ENCODE measurements at places on chromosomes 3 and 15.

DNA sequence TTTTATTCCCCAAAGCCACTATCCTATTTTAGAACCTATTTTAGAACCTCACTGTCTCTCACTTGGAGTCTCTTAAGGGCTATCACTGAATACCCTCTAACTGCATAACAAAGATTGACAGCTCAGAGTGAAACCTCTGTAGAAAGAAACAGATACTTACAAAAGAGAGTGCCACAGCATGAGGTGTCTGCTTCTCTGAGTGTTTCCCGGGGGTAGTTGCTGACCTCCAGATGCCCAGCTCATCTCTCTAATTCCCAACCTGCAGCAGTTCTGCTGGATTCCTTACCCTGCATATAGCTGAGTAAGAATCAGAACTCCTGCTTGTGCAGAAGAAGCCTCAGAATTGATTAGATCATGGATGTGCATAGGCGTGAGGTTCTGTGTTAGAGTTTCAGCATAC is 34.5 kb downstream of the P3H2 start:
- no peak for DNase-seq

- DNase-seq, result no peak
Observed at GRCh38 chr3:16086690-16087089, 87.8 kb upstream of the GALNT15 start.

GRCh38 chr3:32421185-32421584 is 29.5 kb downstream of the CMTM7 start:
- no peak for DNase-seq

DNA sequence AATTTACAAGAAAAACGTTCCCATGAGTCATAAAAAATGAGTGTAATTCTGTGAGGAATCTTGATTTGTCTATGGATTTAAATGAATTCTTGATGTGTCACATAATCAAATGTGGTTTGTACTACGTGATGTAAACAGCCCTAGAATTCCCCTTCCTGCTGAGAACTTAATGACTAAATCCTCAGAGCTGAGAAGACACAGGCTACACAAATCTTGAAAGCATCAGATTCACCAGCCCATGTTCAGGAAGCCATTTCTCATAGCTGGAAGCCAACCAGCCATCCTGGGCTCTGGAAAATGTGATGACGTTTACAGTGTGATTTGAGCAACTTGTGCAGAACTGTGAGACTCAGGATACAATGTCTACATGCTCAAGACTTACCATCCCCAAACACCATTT is 193.7 kb upstream of the MME start:
- DNase-seq, result no peak

DNA sequence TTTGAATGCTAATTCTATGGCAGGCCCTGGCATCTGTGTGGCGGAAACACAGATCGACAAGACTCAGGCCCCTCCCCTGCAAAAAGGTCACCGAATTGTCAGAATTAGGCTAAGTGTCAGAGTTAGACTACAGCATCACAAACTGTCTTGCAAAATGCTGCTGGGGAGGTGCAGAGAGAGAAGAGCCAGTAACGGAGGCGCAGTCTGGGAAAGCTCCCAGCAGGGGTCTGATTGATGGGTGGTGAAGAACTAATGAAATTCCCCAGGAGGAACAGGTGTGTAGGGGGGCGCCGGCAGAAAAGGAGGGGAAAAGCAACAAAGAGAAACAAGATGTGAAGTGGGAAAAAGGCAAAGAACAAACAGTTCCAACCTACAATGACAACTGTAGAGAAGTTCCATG is 72.7 kb upstream of the TAMM41 start:
- peak; percentile 13 for DNase-seq

DNA sequence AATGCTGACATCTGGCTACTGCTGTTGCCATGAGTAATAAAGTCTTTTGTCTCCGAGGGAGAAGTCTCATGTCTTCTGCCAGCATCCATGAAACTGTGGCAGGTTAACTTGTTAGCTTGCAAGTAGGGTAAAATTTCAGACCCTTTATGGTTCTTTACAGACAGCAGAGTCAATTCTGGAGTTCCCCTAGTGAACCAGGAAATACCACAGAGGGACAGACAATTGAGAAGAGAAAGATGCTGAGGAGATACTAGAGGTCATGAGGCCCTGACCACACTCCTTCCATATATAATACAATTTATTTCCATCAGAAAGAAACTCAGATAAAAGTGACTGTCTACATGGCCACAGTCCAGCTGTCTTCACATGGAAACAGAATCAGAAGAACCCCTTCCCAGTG is 38.1 kb downstream of the NMNAT3 start:
- DNase-seq, result no peak

- DNase-seq, result no peak
Observed at GRCh38 chr3:71987089-71987735, 202.3 kb upstream of the PROK2 start.

DNA sequence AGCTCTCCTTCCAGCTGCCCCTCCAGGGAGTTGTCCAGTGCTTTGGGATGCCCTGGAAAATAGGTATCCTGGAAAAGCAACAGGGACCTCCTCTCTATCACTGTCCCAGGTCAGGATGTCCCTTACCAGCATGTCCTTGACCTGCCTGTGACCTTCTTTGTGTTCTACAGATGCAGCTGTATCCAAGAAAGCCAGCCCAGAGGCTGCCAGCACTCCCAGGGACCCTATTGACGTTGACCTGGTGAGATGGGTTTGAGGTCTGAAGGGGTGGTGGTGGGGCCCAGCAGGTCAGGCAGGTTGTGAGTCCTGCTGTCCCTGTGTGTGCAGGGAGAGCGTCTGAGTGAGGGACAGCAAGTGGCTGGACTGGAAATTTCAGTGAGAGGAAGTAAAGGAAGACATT is 30.2 kb downstream of the PML start:
- DNase-seq, result no peak

GRCh38 chr15:101120987-101121386 is 130.9 kb downstream of the CHSY1 start:
- DNase-seq, result no peak

GRCh38 chr3:166282931-166283330 is 445.7 kb upstream of the BCHE start:
- no peak for DNase-seq

DNA sequence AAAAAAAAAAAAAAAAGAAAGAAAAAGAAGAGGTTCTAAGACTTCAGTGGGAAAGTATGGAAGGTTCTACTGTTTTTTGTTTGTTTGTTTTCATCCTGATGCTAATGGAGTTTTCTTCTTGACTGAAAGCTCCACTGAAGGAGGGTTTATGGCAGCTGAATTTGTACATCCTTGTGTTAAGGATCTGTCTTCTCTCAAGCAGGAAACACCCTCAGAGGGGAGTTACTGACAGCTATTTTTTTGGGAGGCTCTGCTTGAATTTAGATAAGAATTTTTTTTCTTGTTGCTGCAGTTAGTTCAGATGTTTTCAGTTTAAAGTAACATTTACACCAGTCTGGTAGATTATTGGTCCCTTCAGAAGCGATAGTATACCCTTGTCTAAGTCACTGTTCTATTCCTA is 325.3 kb downstream of the ROBO2 start:
- no peak for DNase-seq

GRCh38 chr3:55486857-55487380 is at the start of gene WNT5A:
WNT5A (minus strand) TSS chr3:55487306; CDS start chr3:55486985, 321 bp downstream.
- no peak for DNase-seq

- no peak for DNase-seq
Observed at GRCh38 chr3:189375532-189375931, 203.8 kb downstream of the TPRG1 start.

- no peak for DNase-seq
Observed at GRCh38 chr3:63954182-63954581, 42.0 kb upstream of the SCAANT1 start.

DNA sequence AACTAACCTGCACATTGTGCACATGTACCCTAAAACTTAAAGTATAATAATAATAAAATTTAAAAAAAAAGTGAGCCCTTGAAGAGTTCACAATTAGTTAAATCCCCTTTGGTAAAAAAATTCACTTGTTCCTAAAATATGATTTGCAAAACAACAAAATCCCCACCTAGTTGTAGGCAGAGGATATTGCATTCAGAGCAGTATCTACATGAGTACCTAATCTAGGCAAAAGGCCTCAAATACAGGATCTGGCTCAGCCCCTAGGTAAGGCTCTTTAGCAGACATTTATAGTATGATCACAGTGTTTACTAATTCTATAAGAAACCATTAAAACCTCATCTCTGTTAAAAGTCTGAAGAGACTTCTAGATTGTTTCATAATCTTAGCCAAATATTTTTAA is 89.3 kb upstream of the CCDC80 start:
- DNase-seq, result no peak

GRCh38 chr3:26592451-26592850 is 30.1 kb upstream of the LRRC3B start:
- no peak for DNase-seq

- no peak for DNase-seq
Observed at GRCh38 chr15:90638963-90639362, 78.2 kb upstream of the BLM start.

DNA sequence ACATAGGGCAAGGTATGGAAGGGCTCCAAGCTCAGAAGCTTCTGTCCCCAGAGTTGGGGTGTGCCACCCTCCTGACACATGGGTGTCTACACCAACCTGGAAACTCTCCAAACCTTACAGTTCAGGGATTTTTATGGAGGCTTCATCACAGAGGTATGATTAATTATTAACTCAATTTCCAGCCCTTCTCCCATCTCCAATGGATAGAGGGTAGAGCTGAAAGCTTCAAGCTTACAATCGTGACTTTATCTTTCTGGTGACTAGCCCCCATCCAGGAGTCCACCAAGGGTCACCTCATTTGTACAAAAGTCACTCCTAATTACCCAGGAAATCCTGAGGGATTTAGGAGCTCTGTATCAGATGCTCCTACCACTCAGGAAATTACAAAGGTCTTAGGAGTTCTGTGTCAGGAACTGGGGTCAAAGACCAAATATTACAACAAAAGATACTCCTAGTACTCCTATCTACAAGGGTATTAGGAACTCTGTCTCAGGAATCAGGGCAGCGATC is 62.7 kb downstream of the TFDP2 start:
- DNase-seq, result no peak

DNA sequence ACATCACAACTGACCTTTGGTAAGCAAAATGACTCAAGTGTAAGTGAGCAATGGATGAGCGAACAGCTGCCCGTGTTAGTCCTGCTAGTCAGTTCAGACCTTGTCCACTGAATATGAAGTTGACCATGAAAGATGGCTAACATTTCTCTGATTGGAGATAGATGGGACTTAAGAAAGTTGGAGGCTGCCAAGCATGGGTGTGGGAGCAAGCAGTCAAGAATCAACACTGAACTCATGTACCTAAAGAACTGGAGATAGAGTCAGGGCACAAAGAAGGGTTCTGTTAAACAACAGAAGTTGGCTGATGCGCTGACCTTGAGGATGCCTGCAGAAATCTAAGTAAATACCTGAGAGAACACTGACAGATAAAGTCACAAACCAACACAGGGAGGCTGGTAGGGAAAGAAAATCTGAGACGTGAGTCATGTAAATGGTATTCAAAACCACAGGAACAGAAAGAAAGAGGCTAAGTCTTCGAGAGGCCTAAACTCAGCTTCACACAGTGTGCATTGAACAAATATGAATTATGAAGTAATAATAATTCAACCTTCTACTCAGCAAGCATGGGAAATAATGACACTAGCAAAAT is 30.7 kb upstream of the ANPEP start:
- no peak for DNase-seq

GRCh38 chr3:52076896-52077780 is 20.8 kb upstream of the DUSP7 start:
- no peak for DNase-seq

DNA sequence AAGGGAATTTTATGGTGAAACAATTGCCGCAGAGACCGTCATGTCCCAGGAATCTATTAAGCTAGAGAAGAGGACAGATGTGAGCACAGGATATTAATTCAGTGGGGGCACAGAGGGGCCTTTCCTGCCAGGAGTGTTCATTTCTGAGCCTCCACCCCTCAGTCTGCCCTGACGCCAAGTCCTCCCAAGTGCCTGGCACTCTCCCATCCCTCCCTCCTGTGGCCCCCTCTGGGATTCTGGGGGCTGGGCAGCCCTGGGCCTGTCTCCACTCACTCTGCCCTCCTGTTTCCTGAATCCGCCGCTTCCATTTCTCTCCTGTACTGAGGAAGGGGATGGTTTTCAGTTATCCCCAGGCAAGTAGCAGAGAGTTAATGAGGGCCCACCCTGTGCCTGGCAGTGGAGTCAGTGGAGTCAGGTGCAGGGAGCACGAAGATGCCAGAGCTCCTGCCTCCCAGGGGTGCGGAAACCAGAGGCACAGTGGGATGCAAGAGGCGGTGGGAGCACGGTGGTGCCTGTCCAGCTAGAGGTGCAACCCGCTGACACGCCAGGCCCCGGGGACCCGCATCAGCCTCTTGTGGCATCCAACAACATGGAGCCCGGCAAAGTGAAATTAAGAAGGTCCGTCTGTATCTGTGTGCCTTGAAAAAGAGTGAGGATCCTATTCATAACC is 212.5 kb downstream of the XXYLT1 start:
- DNase-seq, result no peak

- no peak for DNase-seq
Observed at GRCh38 chr15:94381384-94381783, 150.0 kb downstream of the MCTP2 start.

GRCh38 chr3:151940481-151940880 is 67.0 kb downstream of the SUCNR1 start:
- no peak for DNase-seq

GRCh38 chr3:79983118-79983517 is 215.3 kb upstream of the ROBO1 start:
- no peak for DNase-seq

GRCh38 chr3:60055765-60056164 is 1005.9 kb upstream of the CFAP20DC start:
- no peak for DNase-seq

DNA sequence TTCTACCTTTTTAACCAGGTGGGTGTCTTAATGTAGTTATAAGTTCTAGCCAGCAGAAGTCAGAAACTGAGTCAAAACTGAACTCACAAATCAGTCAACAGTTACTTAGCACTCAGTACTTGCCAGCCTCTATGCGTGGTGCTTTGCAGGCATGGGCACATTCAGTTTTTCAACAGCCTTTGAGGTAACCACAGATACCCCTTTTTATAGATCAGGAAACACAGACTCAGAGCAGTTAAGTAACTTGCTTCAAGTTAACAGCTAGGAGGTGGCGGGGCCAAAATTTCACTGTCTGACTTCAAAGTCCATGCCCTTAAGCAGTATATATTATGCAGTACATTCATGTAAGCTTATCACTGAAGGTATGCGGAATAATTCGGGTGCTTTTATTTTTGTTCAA is 139.4 kb downstream of the FHIT start:
- DNase-seq, result no peak

- peak; percentile 60 for DNase-seq
Observed at GRCh38 chr15:90099868-90100831, 2.1 kb downstream of the IDH2 start.

- DNase-seq, result no peak
Observed at GRCh38 chr15:101522621-101523559, 33.4 kb upstream of the PCSK6 start.

All from NCI-H2171 treated with DMSO at 0.1 percent for 48 hours (cell line).